ENCODE measurements at places on chromosomes 2 and 18.

GRCh38 chr2:8267048-8267447 lies 414.8 kb upstream of the ID2 start:
- peak; percentile 70 for DNase-seq

DNA sequence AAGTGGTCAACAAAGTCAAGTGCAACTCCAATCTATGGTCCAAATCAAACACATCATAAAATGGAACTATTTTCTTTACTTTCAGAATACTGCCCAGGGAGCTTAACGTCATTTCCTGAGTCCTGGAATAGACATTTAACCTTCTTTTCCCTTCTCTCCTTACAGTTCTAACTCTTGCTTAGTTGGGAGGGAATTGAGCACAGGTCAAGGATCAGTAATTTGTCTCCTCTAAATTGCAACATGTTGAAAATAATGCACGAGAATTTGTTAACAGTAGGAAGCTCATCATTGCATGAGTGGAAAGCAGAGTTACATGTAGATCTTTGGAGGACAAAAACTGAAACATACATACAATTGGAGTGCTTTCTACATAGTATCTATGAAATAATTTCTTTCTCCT lies 87.7 kb downstream of the MEP1B start:
- no peak for DNase-seq

DNA sequence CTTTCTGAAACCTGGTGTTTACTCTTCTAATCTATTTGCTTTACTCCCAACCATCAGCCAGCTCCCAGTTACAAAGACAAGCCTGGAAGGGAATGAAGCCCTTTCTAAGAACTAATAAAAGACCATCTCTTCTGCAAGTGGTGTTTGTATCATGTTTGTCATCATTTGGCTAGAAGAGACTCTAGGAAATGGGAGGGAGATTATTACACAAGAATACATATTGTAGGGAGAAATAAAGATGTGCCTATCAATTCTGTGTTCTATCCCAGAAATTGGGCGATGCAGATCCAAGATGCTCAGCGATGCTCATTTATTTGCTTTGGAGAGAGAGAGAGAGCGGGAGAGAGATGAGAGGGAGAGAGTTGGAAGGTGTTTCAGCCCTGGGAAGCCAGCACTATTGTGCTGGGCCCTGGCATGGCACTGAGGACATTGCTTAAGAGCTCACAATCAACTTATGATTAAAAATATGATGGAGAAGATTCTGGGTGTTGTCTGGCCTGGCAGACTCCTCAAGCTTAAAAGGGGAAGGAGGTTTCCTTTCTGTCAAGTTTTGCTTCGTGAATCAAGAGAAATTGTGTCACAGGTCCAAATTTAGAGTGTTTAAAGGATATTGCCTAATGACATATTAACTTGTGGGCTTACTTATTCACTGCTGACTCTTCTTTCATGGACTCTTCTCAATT lies 41.8 kb upstream of the AFF3 start:
- no peak for DNase-seq

- DNase-seq, result peak; percentile 57
Observed at GRCh38 chr2:203650860-203651613, 55.4 kb upstream of the CD28 start.

GRCh38 chr18:52310651-52311050 lies 29.3 kb upstream of the DCC start:
- no peak for DNase-seq

- DNase-seq, result peak; percentile 6
Observed at GRCh38 chr2:150778828-150779227, 291.4 kb upstream of the RND3 start.

DNA sequence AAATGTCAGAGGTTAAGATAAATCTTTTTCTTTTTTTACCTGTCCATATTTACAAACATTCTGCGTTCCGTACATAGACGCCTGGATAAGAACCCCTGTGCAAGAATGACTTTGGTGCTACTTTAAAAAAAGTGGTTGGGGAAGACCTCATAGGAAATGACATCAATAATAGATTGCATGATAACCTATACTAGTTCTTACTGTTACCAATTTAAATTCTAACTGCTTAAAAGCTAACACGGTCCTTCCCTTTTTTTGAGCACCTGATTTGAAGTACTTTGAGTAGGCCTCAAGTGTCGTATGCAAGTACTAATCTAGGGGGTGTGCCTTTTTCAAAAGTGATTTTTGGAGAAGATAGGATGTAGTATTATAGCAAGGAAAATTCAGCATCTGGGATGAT lies 2.1 kb downstream of the SLC39A10 start:
- DNase-seq, result no peak

DNA sequence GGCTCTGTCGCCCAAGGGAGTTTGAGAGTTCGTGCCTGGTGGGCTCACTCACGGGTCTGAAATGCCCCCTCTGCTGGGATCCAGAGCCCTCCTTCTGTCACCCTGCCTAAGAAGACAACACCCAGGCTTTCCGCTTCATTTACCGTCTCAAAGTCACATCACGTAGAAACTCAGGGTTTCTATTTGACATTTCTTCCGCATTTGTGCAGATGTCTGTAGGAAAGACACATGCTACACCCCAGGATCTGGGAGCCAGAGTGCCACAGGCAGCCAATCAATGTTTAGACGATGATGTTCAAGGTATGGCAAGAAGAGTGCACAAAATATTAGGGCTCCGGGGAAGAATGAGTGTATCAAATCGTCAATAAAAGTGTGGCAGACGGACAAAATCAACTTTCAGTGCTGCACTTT lies 24.4 kb upstream of the ACKR3 start:
- DNase-seq, result no peak

GRCh38 chr2:17058772-17059402 lies 393.3 kb upstream of the CYRIA start:
- no peak for DNase-seq

- DNase-seq, result no peak
Observed at GRCh38 chr2:239735131-239735828, 289.9 kb downstream of the NDUFA10 start.

- no peak for DNase-seq
Observed at GRCh38 chr18:67476585-67476984, 39.9 kb downstream of the DSEL start.
